Suppressor macrophage treated with lipopolysaccharide for 1 hour (primary cell): ENCODE measurements at places on chromosomes 16 and 17.

DNA sequence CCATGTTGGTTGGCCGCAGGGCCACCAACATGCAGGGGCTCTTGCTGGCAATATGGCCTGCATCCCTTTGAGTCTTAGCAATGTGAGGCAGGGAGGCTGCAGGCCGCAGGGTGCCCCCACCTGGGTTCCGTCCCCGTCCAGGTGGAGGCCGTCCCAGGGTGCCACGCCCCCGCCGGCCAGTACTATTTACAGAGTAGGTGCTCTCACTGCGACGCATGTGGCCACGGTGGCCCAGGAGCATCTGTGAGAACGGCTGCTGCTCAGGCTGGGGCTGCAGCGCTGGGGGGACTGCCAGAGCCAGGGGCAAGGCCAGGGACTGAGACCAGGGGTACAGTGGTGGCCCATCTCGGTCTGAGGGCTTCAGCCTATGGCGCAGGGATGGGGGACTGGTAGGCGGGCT, 3.6 kb downstream of the MATCAP1 start:
- DNase-seq: no peak

DNA sequence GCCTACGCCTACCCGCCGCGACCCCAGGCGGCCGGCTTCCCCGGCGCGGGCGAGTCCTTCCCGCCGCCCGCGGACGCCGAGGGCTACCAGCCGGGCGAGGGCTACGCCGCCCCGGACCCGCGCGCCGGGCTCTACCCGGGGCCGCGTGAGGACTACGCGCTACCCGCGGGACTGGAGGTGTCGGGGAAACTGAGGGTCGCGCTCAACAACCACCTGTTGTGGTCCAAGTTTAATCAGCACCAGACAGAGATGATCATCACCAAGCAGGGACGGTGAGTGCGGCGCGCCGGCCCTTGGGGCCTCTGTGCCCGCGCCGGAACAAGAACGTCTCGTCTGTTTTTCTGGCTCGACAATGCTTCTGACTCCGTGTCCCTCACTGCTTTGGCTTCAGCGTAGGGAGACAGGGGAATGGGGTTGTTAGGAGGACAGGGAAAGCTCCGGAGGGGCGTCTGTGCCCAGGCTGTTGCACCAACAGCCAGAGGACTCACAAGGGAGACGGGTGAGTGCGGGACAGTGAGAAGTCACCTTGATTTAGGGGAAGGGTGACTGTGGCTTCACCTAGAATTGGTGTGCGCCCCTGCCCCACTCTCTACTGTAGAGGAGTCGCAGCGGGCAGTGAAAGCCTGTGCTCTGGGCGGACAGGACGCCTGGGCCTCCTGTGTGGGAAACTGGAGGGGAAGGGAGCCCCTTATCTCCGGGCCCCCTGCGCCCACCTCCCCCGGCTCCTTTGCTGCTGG, 806 bp downstream of the TBX21 start:
- DNase-seq: peak; percentile 45

DNA sequence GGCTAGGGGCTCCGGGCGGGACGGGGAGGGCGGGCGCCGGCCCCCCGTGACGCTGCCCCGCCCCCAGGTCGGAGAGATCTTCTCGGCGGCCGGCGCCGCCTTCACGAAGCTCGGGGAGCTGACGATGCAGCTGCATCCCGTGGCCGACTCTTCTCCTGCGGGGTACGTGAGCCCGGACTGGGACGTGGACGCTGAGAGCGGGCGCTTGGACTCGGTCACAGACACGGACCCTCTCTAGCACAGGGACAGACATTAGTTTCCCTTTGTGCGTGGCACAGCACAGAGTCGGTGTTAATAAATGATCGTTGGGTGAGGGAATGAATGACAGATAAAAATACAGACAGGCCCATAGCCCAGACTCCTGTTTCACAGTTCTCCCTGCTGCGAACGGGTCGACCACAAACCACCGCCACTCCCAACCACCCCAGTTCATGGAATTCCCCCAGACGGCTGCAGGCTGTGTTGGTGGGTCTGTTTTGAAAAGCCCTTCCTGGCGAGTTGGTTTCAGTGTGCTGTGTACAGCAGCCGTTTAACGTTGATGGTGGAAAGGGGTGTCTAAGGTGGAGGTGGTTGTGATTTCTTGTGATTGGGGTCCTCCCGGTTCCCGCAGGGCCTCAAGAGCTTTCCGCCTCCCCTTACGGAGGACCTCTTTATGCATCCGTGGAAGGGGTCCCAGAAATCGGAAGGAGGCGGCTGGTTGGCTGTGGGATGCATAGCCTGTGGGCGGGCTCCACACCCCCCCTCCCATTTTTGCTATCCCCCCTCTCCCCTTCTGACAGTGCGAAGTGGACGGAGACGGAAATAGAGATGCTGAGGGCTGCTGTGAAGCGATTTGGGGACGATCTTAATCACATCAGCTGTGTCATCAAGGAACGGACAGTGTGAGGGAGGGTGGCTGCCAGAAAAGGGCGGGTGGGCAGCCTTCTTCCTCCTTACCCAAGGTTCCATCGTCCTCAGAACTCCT, 2.9 kb downstream of the RNASEK start:
- DNase-seq: peak; percentile 76

DNA sequence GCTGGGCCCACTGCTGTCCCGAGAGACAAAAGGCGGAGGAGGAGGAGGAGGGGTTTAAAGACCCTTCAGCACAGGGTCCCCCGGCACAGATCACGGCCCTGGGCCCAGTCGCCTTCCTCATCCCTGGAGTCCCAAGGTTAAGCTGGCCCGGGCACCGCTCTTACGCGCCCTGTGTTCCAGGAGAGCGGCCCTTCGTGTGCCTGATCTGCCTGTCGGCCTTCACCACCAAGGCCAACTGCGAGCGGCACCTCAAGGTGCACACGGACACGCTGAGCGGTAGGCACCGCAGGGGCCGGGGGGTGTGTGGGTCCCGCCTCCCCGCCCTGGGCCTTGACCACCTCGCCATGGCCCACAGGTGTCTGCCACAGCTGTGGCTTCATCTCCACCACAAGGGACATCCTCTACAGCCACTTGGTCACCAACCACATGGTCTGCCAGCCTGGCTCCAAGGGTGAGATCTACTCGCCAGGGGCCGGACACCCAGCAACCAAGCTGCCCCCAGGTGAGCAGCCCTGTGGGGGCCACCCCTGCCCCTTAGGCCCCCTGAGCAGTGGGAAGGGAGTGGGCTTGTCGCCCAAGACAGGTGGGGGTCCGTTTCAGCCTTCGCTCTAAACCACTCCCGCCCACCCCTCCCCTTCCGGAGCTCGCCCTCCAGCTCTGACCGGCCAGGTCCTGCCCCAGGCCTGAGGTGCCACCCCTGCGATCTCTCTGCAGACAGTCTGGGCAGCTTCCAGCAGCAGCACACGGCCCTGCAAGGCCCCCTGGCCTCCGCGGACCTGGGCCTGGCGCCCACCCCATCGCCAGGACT, 37.6 kb upstream of the ZC3H18 start:
- no peak for DNase-seq

GRCh38 chr16:89598199-89598598, 15.2 kb upstream of the DPEP1 start:
- no peak for DNase-seq

DNA sequence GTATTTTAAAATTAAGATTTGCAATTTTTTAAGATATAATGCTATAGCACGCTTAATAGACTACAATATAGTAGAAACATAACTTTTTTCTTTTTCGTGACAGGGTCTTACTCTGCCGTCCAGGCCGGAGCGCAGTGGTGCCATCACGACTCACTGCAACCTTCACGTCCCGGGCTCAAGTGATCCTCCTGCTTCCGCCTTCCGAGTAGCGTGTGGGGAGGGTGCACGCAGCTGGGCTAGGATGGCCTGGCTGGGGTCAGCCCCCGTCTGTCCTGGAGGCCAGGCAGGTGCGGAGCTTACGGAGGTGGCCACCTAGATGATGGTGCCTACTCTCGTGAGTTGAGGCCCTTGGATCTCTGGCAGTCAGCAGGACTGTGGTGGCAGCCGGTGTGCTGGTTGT, 50.1 kb downstream of the JPH3 start:
- DNase-seq: no peak

DNA sequence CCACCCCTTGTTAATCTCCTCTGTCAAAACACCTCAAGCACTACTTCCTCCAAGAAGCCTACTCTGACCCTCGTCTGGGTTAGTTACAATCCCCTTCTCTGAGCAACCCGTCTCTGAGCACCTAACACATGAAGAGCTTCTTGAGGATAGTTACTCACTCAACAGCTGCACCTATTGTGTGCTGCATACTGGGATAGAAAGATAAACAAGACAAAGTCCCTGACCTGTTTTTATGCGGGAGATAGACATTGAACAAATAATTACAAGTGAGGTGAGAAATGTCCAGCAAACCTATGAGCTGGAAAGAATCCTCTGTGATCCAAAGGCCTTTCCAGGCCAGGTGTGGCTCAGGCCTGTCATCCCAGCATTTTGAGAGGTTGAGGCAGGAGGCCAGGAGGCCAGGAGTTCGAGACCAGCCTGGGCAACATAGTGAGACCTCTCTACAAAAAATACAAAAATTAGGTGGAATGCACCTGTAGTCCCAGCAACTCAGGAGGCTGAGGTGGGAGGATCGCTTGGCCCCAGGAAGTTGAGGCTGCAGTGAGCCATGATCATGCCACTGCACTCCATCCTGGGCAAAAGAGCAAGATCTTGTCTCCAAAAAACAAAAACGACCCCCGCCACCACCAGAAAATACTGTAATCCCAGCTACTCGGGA, 5.5 kb upstream of the ZNF771 start:
- no peak for DNase-seq
